ENCODE measurements at places on chromosomes 16 and 17.

DNA sequence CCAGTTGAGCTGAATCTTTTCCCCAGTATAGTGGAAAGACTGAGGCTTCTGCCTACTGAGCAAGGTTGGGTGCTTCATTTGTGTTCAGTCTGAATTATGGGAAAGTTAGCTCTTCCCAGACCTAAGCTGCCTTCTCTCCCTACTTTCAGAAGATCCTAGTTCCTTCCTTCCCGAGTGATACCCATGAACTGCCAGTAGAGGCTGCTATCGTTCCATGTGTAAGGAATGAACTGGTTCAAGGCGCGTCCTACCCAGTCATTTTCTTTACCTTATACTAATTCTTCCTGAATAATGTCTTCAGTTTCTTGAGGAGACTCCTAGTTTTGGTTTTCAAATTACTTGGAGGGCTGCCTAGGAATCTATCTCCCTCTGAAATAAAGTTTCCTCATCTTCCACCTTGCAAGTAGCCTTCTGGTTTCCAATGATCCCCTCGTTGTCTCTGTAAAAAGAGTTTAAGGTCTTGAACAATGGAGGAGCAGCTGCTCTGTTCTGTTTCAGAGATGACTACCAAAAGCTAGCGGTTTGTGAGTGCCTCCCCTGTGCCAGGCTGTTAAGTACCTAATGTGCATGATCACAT is 934 bp upstream of the AOC2 start:
- peak; percentile 68 for DNase-seq

DNA sequence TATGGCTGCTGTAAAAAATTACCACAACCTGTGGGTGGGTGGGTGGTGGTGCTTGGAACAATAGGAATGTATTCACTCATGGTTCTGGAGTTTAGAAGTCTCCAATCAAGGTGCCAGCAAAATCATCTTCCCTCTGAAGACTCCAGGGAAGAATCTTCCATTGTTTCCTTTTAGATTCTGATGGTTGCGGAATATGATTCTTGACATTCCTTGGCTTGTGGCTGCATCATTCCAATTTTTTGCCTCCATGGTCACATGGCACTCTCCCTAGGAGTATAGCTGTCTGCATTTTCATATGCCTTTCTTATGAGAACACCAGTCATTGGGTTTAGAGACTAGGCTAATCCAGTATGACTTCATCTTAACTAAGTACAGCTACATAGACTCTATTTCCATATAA is 401.0 kb downstream of the HS3ST3B1 start:
- DNase-seq = no peak

GRCh38 chr17:44384823-44385286 is 4.6 kb downstream of the ITGA2B start:
- DNase-seq = no peak

DNA sequence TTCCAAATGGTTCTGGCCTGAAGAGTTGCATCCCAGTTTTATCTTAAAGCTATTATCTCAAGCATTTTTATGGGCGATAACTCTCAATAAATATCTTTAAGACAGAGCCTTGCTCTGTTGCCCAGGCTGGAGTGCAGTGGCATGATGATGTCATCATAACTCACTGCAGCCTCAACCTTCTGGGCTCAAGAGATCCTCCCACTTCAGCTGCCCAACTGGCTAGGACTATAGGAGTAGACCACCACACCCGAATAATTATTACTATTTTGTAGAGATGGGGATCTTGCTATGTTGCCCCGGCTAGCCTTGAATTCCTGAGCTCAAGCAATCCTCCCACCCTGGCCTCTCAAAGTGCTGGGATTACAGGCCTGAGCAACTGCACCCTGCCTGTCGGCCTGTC is 26.1 kb upstream of the CYTH1 start:
- DNase-seq = no peak

- DNase-seq = no peak
Measured at GRCh38 chr16:73228649-73229048, 180.7 kb upstream of the ZFHX3 start.
